Stimulated activated CD8-positive, alpha-beta memory T cell treated with anti-CD3 and anti-CD28 coated beads, Interleukin-15, amount 100 ng/mL, for 24 hours (primary cell): ENCODE measurements at places on chromosomes 16 and 17.

- no peak for DNase-seq
Measured at GRCh38 chr16:50038286-50038685, 13.3 kb downstream of the CNEP1R1 start.

DNA sequence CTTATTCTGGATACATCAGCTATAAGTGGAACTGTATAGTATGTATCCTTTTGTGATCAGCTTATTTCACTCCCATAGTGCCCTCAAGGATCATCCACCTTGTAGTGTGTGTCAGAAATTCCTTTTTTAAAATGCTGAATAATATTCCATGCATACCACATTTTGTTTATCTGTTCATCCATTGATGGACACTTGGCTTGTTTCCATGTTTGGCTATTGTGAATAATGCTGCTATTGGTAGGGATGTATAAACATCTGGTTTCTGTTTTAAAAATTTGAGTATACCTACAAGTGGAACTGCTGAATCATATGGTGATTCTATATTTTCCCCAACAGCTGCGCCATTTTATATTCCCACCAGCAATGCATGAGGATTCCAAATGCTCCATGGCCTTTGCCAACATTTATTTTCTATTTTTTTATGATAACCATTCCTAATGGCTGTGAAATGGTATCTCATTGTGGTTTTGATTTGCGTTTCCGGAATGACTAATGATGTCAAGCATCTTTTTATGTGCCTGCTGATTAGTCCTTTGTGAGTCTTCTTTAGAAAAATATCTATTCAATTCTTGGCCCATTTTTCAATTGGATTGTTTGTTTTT, 11.6 kb downstream of the RCVRN start:
- no peak for DNase-seq

DNA sequence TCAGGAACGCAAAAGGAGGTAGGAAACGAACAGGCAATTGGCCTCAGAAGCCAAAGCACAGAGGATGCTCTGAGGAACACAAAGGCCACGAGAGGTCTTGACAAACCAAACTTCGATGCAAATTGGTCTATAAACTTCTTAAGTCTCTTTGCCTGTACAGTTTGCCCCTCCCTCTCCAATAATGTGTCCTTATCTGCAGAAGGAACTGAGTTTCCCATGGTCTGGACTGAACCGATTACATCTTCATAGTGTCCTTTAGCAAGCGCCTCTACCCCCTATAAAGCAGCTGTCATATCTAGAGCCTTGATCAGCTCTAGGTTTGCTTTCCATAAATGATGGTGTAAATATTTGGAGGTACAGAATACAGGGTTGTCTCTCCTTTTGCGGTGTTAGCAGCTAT, 3.1 kb upstream of the CDRT4 start:
- no peak for DNase-seq

DNA sequence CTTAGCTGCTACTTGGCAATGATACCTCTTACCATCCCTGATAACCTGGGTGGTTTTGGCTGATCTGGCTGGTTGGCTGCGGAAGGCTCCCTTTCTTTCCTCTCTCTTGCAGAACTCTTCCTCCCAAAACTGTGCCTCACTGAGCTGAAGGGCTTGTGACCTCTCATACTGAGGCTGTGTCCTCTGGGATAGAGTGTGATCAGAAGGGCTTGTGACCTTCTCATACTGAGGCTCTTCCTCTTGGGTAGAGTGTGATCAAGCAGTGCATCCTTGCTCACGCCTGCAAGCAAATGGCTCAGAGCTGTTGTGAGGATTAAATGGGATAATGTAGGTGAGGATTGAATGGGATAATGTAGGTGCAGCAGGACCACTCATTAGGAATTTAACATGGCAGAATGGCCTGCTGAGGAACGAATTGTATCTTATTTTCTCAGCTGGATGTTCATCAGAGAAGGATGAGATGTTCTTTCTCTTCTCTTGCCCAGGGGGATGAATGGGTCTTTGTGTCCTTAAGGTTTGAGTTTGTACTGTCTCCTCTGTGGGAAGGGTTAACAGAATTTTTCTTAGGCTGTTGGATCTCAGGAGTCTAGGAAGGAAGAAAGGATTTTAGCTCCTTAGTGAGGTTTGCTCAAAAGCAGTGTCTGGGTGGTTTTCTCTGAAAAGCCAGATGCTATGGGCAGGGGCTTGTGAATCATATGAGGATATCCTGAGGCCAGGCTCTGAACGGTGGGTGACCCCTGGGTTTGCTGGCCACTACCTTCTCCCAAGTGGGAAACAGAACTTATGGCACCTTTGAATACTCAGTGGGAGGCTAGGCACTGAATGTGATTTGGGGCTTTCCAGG, 130.0 kb upstream of the HS3ST2 start:
- DNase-seq, result no peak
